Stimulated activated CD4-positive, alpha-beta T cell treated with anti-CD3 and anti-CD28 coated beads, Interleukin-1b, Interleukin-23, amount 100 ng/mL, for 48 hours (primary cell): ENCODE measurements at places on chromosomes 1 and 21.

- no peak for DNase-seq
Observed at GRCh38 chr21:38956856-38957571, 151.3 kb downstream of the ETS2 start.

GRCh38 chr21:39317134-39318090, 4.0 kb upstream of the BRWD1 start:
- DNase-seq, result no peak

DNA sequence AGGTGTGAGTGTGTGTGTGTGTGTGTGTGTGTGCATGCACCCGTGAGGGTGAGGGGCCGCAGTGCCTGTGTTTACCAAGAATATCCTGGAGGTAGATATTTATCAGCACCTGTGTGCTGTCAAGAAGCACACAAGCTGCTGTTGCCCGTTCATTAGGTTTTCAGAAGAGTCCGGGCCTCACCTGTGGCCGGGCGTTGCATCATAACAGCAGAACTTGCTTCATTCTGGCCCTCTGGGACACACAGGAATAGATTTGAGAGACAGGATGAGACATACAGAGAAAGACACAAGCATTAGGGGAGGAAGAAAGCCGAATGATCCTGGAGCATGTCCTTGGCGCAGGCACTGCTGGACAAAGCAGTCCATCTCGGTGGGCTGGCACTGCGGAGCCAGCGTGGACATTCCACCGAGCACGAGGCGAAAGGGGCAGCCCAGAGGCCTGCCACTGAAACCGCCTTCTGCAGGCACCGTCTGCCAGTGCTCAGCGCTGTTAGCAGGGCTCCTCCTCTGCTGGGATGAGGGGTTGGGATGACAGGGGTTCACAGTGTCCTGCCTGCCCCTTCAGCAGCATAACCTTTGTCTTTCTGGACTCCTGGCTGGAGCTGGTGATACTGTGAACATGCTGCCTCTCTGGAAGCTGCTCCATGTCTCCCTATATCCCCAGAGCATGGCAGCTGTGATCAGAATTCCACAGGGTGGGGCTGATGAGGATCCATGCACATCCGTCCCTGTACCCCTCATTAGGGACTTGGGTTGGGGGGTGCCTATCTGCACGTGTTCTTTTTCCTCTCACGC, 81.1 kb downstream of the PEX14 start:
- DNase-seq, result no peak

DNA sequence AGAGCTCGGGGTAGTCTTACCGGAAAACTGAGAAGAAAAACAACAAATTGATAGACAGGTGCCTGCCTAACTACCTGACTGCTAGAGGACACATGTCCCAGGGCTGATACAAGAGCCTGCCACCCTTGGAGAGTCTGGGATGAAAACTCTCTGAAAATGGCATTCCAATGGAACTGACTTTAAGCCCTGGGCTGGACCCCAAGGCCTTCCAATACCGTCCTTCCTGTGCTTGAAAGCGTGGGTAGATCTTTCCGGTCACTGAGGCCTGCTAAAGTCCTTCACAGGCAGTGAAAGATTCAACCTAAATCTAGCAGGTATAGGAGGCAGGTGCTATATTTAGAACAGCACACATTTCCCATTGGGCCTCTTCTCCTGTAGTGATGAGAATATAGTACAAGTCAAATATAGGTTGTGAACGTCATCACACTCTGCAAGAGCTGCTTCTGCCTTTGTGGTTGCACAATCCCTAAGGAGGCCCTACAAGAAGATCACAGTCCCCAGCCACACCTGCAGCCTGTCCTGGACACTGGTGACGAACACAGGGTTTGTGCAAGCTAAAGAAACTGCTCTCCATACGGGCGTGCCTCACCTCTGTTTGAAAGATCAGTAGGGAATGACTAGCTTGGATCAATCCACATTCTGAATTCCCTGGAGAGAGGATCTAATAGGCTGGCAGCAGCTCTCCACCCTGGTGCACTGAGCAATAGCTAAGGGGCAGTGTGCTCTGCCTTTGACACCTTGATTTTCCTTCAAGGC, 876 bp upstream of the CHML start:
- DNase-seq, result no peak

DNA sequence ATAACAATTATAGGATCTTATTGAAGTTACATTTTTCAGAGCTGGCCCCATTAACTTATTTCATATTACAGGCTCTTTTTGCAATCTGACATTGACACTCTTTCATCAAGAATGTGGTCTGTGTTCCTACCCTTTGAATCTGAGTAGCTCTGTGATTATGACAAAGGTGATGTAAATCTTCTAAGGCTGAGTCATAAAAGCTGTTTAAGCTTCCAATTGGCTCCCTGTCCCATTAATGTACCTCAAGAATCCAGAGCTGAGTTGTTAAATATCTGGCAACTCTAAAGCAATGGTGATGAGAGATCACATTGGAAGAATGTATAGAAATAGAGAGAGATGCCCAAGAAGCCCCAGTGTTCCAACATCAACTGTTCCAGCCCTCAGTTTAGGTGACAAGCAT, 178.5 kb upstream of the DEPDC1 start:
- no peak for DNase-seq

DNA sequence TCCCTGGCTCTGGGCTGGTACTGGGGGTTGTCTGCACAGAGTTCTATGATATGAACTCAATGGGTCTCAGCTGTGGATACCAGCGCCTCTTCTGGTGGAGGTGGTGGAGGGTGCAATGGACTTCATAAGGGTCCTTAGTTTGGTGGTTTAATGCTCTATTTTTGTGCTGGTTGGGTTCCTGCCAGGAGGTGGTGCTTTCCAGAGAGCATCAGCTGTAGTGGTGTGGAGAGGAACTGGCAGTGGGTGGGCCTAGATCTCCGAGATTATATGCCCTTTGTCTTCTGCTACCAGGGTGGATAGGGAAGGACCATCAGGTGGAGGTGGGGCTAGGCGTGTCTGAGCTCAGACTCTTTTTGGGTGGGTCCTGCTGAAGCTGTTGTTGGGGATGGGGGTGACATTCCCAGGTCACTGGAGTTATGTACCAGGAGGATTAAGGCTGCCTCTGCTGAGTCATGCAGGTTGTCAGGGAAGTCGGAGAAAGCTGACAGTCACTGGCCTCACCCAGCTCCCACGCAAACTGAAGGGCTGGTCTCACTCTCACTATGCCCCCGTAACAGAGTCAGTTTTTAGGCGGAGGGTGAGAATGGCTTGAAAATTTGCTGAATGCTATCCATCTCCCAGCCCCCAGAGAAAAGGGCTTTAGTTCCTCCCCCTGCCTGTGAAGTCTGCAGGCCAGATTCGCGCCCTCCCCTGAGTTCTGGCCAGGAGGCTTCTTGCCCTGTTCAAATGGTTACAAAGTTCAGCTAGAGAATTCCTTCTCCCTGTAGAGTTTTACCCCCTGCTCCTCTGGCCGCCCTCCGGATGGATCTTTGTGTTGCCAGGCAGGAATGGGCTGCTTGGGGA, 902.9 kb downstream of the LTN1 start:
- no peak for DNase-seq

GRCh38 chr1:44806704-44807363, at the start of gene DYNLT4:
Gene DYNLT4 (minus strand): TSS chr1:44807351. CDS start chr1:44806668, 683 bp downstream.
- no peak for DNase-seq

- no peak for DNase-seq
Observed at GRCh38 chr1:193310564-193310963, 124.2 kb upstream of the B3GALT2 start.

DNA sequence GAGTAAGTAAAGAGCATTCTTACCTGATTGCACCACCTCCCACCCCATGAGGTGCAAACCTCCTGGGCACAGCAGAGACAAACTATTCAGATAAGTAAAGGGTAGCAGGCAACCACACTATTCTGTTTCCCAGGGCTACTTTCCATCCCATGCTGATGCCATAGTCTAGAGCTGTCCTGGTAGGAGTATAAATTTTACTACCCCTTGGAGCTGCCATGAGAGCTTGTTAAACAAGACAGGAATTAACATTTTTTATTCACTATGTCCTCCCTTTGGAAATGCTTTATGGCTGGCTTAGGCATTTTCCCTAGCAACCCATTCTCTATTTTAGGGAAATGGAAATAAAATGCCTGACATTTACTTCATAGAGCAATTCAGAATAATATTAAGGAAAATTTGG, 324.6 kb upstream of the USP25 start:
- no peak for DNase-seq

DNA sequence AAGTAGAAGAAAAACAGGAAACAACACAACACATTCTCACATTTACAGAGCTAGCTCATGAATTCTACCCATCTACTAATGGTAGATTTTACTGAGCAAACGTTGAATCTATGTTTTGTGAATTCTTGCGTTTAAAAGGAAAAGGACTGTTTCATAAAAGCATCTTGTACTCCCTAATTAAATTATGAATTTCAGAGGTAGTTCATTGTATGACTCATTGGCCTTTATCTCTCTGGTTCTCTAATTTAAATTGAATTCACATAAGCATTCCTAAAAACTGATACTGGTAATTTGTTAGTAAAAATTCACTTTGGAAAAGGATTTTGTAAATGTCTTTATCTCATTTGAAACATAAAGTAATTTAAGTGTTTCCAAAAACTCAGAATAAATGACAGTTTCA, 687.3 kb downstream of the BRINP3 start:
- DNase-seq, result no peak

- no peak for DNase-seq
Observed at GRCh38 chr1:27772036-27772931, 735 bp upstream of the STX12 start.

GRCh38 chr1:66563094-66563800, 29.3 kb downstream of the SGIP1 start:
- no peak for DNase-seq

GRCh38 chr1:41679994-41680393, 195.5 kb upstream of the EDN2 start:
- DNase-seq, result no peak

GRCh38 chr1:164601399-164602100, 42.6 kb downstream of the PBX1 start:
- DNase-seq, result no peak

DNA sequence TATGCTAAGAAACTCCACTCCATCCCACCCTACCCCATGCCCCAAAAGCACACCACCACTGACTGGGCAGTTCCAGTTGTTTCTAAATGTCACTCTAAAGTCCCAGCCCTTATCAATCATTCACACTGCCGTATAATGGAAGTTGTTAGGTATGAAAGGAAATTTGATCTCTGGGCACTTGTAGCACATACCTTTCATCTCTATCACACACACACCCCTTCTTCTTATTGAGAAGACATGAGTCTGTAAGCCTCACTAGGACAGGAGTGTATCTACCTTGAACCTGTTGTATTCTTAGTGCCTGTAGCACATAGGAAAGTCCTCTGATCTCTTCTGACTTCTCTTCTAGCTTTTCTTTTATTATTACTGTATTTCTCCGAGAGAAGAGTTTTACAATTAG, 22.3 kb upstream of the DHX9 start:
- DNase-seq, result no peak

DNA sequence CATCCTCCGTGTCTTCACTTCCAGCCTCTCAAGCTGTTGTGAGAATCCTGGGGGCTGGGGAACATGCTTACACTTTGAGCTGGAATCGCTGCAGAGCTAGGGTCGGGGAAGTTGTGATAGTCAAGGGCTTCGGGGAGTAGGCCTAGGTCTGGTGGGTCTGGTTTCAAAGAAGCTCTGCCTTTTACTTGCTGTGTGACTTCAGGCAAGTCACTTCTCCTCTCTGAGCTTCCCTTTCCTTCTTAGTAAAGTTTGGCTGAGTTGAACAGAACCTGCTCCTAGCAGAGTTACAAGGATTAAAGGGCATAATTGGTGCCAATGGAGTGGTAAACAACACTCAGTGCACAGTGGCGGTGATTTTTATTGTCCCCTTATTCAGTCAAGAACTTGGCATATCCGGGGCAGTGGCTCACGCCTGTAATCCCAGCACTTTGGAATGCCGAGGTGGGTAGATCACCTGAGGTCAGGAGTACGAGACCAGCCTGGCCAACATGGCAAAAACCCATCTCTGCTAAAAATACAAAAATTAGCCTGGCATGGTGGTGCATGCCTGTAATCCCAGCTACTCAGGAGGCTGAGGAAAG, 25.7 kb downstream of the ARHGEF19 start:
- DNase-seq, result no peak

DNA sequence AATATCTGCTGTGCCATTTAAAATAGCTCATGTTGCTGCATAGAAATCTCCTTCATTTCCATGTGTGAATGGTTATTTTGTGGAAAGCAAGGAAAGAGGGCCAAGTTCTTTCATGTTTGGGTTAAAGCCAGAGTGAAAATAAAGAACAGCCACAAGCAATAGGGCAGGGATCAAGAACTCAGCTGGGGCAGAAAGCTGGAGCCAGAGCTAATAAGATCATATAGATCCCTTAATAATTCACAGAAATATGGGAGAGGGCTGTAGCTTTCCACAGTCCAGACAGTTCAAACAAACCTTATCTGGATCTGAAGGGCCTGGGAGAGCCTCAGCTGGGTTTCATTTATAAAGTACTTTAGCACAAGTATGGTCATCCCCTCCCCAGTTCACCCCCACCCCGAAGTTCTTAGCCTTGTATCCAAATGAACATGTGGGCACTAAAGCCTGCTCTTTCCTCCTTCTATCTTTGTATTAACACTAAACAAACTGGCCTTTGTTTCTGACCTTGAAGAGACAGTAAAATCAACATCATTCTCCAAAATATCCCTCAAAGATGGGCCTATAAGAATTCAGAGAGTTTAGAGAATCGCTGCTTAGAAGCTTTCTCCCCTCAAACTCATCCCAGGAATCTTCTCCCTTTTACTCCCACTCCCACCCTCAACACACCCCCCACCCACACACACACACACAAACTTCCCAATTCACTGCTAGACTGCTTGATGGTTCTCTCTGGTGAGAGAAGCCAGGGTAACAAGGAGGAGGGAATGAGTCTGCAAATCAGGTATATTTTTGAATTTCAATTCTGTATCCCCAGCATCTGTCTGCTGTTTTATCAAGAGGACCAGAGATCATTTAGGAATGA, 41.7 kb downstream of the UTP25 start:
- DNase-seq, result no peak

DNA sequence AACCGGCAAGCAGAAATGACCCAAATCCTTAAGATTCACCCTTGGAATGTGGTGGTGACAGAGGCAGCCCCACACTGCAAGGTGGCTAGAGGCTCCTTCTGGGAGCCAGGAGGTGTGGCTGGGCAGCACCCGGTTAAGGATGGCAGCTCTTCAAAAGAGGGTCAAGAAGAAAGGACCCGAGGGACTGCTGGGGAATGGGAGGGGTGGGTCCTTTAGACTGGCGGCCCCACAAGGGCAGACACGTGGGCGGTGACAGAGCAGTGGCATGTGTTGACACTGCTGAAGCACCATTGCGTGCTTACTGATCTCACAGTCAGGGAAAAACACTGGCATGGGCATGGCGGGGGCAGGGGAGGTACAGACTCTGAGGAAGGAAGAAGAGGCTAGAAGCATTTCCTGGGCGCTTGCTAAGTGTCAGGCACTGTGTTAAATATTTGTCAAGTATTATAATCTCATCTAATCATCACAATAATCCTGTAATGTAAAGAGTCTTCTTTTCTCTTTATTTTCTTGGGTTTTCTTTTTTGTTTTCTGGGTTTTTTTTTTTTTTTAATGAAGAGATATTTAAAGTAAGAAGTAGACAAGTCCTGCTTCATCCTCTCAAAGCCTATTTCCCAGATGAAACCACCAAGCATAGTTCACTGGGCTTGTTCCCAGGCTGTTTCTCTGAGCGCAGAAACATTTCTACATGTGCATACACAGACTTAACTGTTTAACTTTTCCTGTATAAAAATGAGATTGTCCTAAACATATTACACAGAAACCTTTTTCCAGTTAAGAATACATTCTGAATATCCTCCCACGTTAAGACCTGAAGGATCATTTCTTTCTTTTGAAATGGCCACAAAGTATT, 165.8 kb upstream of the EDN2 start:
- DNase-seq, result peak; percentile 39
